C1 segment of cervical spinal cord (tissue), 14 donors: ENCODE measurements at places on chromosomes 2 and 18.
A peak's percentile ranks its signal among the peaks of the same experiment; 100 is the strongest.

DNA sequence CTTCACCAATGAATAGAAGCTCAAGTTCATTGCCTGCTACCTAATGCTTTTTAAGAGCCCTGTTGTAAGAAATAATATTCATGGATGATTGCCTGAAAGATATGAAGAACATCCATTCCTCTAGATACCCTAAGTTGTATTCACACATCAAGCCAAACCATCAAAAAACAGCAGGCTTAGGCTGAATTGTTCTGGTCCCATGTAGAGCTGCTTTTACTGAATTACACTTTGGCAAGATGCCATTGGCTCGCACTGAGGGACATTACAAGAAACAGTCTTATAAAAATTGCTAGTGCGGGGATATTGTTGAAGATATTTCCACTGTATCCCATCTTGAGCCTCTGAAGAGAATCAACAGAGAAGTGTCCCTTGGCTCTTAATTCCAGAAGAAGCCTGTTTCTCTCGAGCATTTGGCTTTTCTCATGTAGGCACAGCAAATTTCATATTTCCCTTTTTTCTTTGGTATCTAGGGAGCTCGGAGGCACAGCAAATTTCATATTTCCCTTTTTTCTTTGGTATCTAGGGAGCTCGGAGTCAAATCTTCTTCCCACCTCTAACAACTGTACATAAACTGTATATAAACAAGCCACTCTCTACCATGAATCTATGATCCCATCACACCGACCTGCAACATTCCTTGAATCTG is 107.5 kb downstream of the COLEC12 start:
- no peak for DNase-seq

DNA sequence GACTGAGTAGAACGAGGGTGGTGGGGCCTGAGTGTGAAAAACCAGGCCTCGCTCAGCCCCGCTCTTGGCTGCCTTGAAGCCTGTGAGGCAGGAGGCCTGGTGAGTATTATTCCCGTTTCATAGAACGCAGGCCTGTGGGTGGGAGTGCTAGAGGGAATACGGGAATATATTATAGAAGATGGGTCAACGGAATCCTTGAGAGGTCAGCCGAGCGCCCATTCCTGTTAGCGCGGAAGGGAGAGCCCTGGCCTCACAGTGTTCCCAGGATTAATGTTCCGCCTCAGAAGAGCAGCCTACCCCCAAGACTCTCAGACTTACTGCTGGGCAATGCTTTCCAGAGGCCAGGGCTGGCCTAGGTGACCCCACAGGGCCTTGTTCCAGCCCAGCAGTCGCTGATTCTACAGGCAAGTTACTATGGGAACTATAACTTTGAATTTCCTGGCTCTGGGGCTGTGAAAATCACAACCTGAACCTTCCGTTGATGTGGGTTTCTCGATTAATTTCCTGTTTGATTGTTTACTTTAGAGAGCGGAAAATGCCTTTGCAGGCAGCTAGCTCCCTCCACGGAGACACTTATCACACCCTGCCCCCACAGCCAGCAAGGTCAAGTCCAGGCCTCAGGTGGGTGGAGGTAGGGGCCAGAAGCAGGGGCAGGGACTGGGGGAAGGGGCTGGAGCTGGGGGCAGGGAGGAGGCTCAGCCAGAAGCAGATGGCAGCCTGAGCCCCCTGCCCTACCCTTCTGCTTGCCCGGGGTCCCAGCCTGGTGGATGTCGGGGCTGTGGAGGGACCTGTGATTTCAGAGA is 108.3 kb downstream of the SMAD7 start:
- no peak for DNase-seq

GRCh38 chr2:26273501-26273900 is 28.8 kb downstream of the HADHB start:
- DNase-seq = no peak

DNA sequence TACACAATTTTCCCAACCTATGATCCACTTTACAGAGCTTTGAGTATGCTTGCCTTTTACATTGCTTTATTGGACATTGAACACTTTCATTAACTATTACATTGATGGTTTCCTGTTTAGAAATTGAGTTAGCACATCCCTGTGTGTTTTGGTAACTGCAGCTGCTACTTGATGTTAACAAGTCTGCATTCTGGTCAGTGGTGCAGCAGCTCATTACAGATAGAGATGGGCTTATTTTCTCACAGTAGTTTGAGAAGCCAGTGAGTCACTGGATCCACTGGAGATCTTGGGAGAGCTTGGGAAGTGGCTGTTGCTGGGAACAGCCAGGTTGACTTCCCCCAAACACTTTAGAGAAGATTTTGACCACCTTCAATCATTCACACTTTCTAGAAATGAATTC is 150.5 kb downstream of the ARHGAP15 start:
- DNase-seq = no peak

DNA sequence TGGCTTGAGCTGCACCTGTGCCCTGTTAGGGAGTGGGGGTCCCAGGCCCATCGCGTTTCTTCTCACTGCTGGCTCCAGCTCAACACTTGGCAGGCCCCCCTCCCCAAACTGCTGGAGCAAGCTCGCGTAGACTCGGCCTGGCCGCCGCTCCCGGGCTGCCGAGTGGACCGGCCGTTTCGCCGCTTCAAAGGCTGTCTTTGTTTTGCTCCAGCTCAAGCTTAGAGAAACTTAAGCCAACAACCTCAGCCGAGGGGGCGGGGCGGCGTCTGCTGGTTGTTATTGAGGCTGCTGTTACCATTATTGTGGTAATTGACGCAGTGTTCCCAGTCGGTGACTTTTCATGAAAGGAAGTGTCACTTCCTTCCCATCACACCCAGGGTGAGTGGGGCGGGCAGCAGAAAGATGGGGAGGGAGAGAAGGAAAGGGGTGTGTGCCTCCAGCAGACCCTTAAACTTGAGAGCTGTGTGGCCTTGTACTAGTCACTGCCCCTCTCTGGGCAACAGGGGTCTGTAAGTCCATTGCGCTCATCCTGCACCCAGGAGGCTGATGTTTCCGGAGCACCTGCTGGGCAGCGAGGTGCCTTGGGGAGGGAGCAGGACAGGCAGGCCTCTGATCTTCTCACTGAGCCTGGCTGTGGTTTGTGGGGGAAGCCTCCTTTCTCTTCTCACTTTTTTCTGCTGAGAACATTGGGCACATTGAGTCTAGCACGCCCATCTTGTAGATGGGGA is 2.1 kb downstream of the ARID5A start:
- DNase-seq = peak; percentile 80

- no peak for DNase-seq
These were observed 124.8 kb downstream of the LTBP1 start for GRCh38 chr2:33071591-33071990.

DNA sequence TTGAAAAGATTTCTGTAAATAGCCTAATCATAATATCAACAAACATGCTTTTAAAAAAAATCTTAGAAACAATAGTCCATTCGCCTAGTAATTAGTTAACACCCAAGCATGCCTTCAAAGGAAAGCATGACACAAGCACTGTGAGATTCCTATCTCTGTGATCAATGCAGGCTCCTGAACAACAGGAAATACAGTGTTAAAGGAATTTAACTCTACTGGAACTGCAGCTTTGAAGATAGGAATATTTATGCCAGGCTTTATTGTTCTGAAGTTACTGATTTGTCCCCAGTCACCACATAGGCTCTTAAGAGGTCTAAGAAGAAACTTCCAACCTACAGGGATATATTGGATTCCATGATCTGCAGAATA is 15.4 kb upstream of the FAM124B start:
- no peak for DNase-seq

- DNase-seq = no peak
These were observed 52.6 kb upstream of the DAPL1 start for GRCh38 chr2:158742536-158742935.
